Renal cortex interstitium (tissue), 15 donors: ENCODE measurements at places on chromosomes 12 and 14.
A peak's percentile ranks its signal among the peaks of the same experiment; 100 is the strongest.

DNA sequence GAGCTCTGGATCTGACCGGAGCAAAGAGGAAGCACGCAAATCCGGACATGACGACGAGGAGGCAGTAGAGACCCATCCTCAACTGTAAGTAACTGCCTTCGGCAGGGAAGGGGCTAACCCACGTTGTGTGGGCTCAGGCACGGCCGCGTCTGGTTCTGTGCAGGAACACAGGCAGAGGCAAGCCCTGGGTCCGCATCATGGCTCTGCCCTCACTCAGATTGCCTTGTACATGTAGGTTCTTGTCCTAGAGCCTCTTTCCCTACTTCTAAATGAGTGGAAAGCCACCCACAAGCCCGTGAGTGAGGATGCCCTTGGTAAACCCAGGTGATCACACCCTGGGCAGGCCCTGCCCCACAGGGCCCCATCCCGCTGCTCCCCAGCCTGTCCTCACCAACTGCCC lies 8.9 kb upstream of the RPLP0 start:
- DNase-seq, result no peak

GRCh38 chr12:24742378-24742777 lies 206.5 kb downstream of the BCAT1 start:
- DNase-seq, result no peak

GRCh38 chr12:102871014-102871413 lies 46.0 kb downstream of the PAH start:
- no peak for DNase-seq

GRCh38 chr12:30098677-30099076 lies 314.9 kb upstream of the TMTC1 start:
- no peak for DNase-seq

DNA sequence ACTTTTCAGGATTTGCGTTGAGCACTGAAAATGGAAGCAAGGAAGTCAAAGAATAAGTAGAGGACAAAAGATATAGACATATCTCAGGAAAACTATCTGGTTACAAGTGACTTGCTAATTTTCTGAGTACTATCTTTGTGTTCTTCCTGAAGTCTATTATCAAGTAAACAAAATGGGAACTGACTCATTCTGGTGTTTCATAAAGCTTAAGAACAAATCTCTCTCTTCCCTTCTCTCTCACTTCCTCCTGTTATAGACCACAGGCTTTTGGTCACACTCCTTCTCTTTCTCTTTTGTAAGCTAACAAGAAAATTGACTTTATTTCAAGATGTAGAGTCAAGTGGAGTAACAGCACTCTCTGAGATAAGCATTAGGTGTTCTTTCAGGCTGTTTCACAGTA lies 406.6 kb upstream of the SYT1 start:
- DNase-seq, result no peak

DNA sequence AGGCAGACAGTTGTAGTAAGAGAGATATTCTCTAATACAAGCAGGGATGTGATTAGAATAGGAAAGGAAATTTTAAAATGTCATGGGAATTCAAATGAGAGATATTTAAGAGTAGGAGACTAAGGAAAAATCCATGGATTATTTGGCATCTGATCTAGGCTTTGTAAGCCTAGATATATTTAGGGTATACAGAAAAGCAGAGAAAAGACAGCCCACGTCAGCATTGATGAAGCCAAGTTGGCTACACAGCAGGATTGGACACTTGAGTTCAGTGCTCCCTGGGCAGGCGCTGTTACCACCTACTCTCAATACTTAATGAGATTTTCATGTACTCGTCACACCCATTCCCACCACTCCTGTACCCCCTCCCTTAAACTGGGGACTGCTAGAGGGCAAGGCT lies 1.7 kb upstream of the KCNJ8 start:
- no peak for DNase-seq

- DNase-seq, result no peak
Measured at GRCh38 chr12:25942709-25943108, 15.8 kb upstream of the RASSF8 start.

- DNase-seq, result no peak
Measured at GRCh38 chr12:11882301-11883019, 188.3 kb upstream of the BCL2L14 start.

- no peak for DNase-seq
Measured at GRCh38 chr12:123237646-123238329, 4.6 kb downstream of the MTRFR start.

- DNase-seq, result no peak
Measured at GRCh38 chr12:128626808-128627320, 196.9 kb downstream of the SLC15A4 start.

- peak; percentile 66 for DNase-seq
Measured at GRCh38 chr12:124863416-124864325, at the start of gene SCARB1. SCARB1 (minus strand) TSS chr12:124863864; CDS start chr12:124863720, 144 bp downstream.

DNA sequence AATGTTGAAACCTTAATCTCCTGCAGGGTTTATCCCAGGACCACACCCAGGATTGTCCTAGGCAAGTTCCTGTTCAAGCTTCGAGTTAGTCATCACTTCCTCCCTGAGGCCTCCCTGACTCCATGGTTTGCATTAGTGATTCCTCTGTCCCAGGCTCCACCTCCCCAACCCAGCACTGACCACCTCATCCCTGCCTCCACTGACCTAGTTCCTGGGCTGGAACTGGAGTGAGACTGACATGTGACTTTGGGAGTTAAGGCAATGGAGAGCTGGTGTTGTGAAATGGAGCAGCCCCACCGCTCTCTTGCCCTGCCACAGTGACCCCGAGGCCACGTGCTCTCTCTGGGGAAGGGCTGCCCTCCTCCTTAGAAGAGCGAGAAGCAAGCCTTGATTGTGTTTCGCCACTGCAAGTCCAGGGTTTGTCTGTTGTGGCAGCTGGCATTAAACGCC lies 15.8 kb upstream of the DTX1 start:
- DNase-seq, result no peak

GRCh38 chr12:24584032-24584675 lies 364.7 kb downstream of the BCAT1 start:
- DNase-seq, result no peak

DNA sequence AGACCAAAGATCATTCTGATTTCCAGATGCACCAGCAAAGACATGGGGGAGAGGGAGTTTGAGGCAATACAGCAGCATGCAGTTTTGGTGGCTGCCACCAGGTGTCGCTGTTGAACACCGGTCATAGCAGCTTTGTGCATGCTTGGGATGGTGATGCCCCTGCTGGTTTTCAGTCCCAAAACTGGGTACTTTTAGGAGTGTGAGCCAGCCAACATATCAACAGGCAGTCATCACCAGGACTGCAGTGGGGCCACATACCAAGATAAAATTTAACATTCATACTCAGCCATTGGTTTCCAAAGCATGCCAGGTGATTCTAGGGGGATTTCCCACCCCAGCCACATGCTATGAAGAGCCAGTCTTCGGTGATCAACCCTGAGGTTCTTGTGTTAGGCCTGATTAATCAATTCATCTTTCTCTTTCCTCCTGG lies 64.2 kb downstream of the PHETA1 start:
- no peak for DNase-seq

DNA sequence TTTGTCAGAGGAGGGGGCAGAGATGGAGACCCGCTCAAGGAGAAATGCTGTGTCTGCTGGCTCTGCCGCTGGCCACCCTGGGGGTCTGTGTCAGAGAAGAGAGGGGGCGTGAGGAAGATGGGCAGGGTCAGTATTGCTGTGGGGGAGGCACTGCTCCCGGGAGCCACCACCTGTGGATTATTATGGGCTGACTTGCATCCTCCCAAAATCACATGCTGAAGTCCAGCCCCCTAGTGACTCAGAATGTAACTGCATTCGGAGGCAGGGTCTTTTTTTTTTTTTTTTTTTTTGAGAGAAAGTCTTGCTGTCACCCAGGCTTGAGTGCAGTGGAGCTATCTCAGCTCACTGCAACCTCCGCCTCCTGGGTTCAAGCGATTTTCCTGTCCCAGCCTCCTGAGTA lies 12.3 kb downstream of the ABCD4 start:
- DNase-seq, result no peak

DNA sequence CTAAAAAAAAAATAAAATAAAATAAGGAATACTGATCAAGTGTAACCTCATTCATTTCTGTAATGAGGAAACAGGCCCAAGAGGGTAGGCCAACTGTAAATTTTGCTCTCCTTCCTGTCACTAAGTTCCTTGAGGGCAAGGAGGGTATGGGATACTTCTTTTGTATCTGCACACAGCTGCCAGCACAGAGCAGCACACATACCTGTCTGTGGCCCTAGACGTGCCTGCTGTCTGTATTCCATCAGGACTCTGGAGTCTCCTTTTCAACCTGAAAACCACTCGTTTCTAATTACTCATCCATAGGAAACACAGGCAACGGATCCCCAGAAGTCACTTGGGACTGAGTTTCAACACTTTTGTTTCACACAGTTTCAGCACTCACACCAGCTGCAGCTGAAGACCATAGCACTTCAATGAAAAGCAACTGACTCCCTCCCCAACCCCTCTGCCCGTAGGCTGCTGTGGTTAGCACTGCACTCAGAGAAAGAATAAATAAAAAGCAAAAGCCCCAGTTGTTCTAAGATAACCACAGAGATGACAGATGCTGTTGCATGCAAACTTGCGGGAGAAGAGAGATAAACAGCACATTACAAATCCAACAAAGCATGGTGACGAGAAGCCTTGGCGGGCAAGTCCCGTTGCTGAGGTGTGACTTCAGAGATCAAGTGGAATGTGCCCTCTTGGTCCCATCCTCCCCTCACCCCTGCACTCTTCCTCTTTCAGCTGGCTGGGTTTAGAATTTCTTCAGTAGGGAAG lies 24.9 kb downstream of the CRACR2A start:
- no peak for DNase-seq

- no peak for DNase-seq
Measured at GRCh38 chr12:29616664-29617406, 119.3 kb upstream of the OVCH1 start.

DNA sequence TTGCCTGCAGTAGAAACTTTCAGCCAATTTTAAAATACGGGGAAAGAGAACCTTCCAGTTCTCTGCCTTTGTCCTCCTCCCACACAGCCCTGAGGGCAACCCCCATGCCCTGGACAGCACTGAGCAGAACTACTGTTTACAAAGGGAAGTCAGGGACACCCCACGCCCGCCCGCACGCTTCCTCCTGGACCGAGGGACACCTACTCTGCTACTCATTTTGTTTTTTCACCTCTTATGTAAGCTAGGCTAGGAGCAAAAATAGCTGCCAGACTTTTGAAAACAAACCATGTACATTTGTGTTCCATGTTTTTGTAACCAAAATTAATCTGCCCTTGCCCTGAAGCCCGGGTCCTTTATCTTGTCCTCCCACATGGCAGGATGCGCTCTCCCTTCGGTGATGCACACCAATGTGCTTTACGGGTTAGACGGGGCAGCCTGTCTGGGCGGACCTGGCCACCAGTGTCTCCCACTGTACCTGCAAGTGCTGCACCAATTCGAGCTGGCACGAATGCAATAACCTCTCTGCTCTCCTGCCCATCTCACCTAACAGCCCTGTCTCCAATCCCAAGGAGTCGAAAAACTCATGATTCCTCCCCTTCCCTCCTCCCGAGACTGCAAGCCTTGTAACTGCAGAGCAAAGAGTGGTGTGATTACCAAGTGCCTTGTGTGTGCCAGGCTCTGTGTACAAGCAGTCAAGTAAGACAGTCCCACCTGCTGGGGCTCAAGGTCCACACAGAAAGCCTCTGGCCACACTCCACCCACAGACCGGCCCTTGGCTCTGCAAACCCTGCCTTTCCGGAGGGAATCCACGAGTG lies 85.2 kb downstream of the CCDC88C start:
- DNase-seq, result no peak
